ENCODE measurements at places on chromosomes 12 and 14.

- DNase-seq: no peak
Measured at GRCh38 chr14:54689928-54690327, 123.0 kb downstream of the SAMD4A start.

DNA sequence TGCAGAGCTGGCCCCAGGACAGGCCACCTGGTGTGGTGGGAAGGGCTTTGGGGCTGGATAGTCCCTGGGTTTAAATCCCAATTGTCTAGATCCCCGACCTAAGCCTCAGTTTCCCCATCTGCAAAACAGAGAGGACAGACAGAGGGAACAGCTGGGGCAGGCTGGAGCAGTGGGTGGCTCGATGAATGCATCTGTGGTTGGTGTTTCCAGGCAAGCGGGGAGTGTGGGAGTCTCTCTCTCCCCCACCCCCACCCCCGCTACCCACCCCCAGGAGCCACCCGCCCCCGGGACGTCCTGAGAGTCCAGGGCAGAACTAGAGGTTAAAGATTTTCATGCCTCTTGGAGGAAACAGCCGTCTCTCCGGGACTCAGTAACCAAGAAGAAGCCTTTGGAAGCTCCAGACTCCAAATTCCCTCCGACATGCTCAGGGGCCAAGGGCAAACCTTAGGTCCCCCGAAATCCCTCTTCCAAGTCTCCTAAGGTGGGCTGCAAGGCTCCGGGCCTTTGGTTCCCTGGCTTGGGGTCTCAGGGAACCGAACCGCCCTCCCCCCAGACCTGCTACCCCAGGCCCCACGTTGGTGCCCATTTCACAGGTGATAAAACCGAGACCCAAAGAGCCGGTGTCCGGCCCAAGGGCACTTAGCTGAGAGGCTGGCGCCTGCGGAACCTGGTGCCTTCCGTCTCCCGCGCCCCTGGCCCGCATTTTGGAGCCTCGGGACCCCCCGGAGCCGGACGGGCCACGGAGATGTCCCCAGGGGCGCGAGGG lies 474 bp downstream of the TRPV4 start:
- DNase-seq: no peak

DNA sequence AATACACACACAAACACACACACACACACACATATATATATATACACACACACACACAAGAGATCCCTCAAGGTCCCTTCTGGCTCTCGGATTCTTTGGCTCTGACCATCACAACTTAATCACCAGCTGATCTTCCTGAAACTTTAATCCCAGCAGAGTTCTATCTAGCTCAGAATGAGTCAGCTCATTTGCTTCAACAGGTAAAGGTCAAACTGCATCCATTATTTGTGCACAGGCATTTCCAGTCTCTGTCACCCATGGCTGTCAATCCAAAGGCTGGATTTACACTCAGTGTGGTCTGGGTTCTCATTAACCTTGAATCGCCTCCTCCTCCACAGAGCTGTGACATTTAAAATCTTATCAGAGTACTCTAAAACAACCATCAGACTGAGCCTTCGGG lies 113.3 kb upstream of the TMPO start:
- DNase-seq: no peak

GRCh38 chr12:91892081-91892855 lies 253.4 kb downstream of the BTG1 start:
- no peak for DNase-seq

DNA sequence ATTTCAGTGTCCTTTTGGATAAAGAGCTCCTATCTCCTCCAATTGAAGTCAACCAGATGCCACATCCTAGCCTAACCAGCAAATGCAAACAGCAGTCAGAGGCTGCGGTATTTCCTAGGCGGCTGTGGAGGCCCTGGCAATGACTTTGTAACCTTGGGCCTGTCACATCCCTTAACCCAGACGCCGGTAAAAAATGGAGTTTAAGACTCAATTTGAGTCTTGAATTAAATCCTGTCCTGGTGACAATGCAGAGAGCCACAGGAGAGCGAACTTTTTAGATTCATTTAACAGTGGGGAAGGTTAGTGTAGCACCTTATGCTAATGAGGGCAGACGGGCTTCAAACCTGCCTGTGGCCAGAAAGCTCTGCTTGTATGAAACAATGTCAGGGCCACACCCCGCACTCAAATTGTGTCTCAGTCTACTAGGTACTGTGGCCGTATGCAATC lies 1.3 kb downstream of the C12orf75 start:
- no peak for DNase-seq

DNA sequence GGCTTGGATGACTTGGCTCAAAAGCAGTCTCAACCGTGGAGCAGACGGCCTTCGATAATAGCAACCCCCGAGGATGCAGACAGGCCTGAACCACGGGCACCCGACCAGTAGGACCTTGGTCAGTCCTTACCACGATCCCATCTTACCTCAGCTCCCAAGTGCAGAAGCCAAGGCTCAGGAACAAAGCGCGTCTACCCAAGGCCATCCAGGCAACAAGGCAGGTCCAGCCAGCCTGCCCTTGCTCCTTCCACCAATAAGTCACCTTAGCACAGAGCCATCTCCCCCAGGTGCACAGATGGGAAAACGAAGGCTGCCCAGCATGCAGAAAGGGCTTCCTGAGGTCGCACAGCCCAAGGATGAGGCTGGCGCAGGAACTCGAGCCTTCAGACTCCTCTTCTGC lies 77.3 kb downstream of the BCL11B start:
- DNase-seq: no peak
